ENCODE measurements at places on chromosomes 12 and 14.

DNA sequence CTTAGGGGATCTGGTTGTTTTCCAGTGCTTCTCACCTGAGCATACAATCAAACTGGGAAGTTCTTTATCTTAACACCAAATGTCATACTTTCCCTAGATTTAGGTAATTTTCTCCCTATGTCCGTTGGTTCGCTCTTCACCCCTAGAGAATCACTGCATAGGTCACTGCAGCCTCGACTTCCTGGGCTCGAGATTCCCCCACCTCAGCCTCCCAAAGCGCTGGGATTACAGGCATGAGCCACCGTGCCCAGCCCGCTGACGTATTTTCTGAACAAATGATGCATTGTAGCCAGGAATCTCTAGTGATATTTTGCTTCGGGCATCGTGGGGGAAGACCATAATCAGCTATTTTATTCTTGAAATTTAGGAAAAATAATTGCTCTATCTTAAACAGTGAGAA, 1.1 kb upstream of the RPL41 start:
- DNase-seq = no peak

DNA sequence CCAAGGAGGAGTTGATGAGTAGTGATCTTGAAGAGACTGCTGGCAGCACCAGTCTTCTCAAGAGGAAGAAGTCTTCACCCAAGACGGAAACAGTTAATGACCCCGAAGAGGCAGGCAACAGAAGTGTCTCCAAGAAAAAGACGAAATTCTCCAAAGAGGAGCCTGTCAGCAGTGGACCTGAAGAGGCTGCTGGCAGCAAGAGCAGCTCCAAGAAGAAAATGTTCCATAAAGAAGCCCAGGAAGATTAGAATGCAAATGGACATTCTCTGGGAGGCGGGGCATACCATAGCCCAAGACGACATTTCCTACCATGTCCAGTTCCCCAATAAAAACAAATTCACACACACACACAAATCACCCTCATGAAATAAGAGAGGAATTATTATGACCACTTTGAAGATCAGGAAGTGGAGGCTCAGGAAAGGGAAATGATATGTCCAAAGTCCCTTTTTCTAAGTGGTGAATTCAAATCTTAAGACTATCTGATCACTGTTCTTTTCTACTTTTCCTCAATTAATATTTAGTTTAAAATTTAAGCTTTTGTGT, 131.8 kb downstream of the PAWR start:
- no peak for DNase-seq

- peak; percentile 80 for DNase-seq
These were observed 9.2 kb downstream of the PHB2 start for GRCh38 chr12:6961278-6961694.

DNA sequence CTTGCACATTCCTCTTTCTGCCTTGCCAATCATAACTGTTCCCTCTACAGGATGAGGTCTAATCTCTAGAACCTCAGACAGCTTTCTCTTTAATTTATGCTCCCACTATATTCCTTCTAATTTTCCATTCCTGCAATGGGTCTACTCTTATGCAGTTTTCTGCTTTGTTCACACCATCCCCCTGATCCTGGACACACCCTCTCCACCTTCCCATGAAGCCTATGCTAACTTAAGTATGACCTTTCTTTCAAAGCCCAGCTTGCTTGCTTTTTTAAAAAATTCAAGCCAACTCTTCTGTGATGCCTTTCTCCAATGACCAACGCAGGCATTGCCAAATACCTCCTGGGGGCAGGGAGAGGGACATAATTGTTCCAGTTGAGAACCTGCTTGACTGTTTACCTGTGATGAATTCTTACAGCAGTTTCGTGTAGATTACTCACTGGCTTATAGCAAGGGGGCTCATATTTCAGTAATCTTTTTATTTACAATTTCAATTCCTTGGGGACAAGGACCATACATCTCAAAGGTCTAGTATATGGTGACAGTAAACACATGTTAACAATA, 7.8 kb downstream of the SLC38A1 start:
- DNase-seq = no peak

DNA sequence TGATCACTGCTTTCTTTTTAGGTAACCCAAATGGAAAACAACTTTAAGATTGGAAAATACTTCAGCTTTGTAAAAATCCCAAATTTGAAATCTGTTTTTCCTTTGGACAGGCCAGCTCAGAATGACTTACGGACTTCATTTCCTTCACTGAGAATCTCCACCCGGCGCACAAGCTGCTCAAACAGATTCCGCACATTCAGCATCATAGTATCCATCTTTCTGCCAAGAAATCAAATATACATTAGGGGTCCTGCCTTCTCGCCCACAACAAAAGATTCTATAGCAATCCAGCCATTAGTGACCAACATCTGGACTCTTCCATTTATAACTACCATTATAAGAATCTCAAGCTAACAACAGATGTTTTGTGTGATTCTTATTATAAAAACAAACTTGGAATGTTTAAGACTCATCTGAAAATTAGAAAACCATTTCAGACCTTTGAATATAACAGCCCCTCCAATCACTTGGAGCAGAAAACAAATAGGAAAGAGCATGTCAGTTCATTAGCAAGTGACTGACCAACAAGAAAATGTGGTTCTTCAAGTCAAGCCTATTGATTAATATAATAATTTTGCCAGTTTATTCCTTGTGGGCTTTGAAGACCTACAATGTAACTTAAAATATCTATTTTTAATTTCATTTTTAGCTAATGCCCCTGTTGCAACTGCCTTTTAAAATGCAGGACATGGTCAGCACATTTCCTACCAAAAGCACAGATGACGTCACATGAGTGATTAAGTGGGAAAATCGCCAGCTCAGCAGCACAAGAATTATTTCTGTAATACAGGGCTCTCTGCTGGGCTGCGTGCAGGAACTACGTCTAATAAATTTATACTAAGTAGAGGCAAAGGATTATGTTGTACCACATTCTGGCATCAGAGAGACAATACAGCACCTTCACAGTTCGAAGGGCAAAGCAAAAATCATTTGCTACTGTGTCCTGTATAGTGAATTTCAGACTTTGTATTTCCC, 8.5 kb downstream of the RACGAP1 start:
- no peak for DNase-seq

DNA sequence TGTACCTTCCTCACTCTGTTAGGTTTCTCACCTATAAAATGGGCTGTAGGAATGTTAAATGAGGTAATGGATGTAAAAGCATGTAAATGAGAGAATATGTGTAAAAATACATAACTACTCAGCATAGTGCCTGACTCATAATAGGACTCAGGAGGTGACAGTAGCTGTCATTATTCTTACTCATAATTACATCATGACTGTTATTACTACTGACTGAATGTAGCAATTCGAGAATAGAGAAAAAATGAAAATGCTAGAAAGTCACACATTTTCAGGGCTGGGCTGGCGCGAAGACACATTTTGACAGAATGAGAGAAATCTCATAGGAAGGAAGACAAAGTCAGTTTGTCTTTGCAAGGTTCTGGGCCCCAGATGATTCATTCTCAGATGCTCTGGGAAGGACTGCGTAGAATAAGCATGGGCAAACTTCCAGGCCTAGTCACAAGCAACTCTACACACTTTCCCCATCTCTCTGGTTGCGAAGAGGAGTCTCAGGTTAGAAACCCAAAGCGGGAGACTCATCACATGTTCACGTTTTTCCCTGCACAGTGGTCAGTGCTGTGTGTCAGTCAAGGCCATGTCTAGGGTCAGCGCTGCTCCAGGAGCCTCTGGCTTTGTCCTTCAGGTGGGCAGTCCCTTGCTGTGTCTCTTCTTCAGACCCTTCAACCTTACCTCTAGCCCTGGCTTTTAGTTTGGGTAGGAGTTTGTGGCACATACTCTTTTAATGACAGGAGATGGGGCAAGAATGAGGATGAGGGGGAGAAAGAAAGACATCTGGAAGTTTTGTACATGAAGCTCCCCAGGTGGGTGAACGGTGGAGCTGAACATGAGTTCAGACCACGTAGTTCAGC, 8.4 kb downstream of the GPRC5A start:
- DNase-seq = no peak

All from stimulated activated CD8-positive, alpha-beta memory T cell treated with anti-CD3 and anti-CD28 coated beads, Interleukin-7, amount 100 ng/mL, for 1 hour (primary cell).